Stimulated activated CD8-positive, alpha-beta memory T cell treated with anti-CD3 and anti-CD28 coated beads, Interleukin-15, amount 100 ng/mL, for 48 hours (primary cell): ENCODE measurements at places on chromosomes 1 and 21.

DNA sequence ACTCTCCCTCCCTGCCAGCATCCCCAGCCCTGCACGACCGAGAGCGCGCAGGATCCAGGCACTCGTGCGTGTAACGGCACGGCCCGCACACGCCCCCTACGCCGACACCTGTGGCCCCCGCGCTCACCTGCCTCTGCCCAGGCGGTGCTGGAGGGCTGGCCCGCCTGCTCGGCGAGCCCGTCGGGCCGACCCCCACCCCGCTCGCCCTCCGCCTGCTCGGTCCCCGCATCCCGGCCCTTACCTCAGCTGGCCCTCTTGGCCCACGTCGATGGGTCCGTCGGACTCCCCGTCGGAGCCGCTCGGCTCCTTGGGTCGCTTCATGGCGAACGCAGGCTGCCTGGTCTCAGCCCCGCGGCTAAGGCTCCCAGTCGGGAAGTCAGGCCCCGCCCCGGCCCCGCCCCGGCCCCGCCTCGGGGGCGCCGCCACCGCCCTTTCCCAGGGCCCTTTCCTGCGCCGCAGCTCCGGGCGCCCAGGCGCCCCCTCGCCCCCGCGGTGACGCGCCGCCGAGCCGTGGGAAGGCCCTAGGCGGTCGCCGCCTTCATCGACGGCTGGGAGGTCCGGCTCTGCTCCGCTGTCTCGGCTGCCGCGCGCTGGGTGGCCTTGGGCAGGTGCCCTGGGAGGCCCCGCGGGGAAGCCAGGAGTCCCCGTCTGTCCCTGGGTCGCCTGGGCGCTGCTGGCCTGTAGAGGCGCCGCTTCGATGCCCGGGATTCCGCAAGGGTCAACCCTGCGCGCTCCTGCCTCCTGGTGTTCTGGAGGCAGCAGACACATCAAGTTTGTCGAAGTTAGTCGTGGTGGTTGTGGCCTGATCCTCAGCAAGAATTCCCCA lies at the start of gene HEYL:
Gene HEYL, minus strand, starts transcription at position 339 of the 826 bp plus-strand sequence. Its CDS starts 18 bp downstream, at position 321.
- peak; percentile 59 for DNase-seq

DNA sequence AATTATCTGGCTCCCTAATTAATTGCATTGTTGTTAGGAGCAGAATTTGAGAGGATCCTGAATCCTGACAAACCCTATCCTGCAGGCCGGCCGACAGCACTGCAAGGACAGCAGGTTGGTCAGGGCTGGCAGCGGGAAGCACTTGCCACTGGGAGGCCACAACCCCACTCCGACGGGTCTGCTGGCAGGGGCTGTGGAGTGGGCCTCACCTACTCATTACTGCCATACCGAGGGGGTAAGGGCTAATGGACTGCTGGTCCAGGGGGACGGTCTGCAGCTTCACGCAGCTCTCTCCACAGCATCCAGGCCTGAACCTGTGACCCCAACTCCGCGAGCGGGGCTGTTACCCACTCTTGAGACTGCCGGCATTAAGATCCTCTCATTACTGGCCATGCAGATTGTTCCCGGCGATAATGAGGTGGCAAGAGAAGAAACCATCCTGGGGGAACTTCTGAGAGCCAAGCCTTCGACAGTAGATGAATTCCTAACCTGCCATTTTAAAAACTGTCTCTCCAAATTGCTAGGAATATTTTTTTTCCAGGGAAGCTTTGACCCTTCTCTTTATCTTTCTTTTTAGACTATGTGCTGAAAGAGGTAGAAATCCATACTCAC lies 501.3 kb downstream of the OMA1 start:
- no peak for DNase-seq

- DNase-seq, result no peak
Measured at GRCh38 chr21:28308516-28308915, 684.2 kb downstream of the LTN1 start.

- DNase-seq, result no peak
Measured at GRCh38 chr1:65792669-65793358, at the start of gene PDE4B. PDE4B (plus strand) TSS chr1:65792895.

DNA sequence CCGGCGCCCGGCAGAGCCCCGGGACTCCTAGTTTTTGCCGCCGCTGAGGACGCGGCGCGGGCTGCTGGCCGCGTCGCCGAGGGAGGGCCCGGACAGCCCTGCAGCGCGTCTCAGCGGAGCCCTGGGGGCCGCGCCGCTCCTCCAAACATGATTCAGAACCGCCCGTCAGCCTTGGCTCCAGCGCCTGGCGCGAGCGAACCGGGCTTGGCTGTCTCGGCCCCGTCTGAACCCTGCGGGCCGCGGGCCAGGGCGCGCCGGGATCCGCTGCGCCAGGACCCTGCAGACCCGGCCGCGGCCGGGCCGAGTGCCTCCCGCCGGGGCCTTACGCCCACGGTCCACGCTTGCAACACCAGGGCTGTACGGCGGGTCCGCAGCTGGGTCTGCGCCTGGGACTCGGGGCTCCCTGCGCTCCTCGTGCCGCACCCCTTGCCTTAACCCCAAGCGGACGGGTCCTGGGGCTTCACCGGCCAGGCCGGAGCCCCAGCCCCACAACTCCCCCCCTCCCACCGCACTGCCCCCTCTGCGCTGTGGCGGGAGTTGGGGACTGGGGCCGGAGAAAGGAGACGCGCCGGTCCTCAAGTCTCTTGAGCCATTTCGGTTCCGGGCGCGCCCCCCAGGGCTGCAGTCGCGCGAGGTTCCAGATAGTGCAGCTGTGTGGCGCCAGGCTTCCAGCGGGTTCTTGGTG lies 48.4 kb upstream of the CD34 start:
- no peak for DNase-seq

DNA sequence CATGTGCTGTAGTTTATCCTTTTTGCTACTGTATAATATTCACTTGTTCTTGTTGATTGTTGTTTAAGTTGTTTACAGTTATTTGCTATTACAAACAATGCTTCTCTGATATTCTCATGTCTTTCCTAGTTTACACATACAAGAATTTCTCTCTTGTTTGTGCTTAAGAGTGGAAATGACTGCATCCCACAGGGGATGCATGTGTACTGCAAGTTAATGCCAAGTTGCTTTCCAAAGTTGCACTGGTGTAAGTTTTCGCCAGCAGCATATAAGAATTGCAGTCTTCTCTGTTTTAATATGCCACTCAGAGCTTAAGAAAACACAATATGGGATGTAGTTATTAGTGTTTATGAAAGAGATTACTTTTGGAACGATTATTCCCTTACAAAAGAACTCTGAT lies 97.7 kb downstream of the NEK7 start:
- DNase-seq, result no peak

DNA sequence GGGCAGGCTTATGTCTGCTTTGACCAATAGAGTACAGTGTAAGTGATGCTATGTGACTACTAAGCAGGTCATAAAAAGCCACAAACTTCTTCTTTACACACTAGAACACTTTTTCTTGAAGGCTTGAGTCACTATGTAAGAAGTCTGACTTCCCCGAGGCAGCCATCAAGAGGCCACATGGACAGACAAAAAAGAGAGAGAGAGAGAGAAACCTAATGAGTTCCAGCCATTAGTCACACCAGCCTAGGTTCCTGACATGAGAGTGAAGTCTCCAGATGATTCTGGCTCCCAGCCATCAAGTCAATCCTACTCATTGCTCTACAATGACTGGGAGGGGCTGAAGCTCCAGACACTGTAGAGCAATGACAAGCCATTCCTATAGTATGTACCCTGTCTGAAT lies 101.4 kb downstream of the LHX9 start:
- DNase-seq, result no peak

- DNase-seq, result no peak
Measured at GRCh38 chr1:54459140-54459539, 52.9 kb upstream of the SSBP3 start.

DNA sequence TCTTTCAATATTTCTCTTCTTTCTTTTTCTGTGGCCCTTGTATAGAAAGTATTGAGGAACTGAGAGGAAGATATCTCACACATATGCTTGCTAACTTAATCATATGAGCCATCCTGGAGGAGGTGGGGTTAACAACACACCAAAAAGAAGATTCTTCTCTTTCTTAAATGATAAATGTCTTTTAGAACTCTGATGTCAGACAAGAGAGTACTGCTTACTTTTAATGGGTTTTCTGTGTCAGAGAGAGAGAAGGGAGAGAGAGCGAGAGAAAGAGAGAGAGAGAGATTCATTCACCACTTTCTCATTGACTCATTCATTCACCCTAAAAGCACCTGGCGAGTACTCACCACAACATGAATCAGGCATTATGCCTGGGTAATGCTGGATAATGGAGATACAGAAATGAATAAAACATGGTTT lies 250.3 kb upstream of the SGIP1 start:
- DNase-seq, result no peak

GRCh38 chr1:18178111-18178510 lies 70.5 kb downstream of the IGSF21 start:
- DNase-seq, result no peak

DNA sequence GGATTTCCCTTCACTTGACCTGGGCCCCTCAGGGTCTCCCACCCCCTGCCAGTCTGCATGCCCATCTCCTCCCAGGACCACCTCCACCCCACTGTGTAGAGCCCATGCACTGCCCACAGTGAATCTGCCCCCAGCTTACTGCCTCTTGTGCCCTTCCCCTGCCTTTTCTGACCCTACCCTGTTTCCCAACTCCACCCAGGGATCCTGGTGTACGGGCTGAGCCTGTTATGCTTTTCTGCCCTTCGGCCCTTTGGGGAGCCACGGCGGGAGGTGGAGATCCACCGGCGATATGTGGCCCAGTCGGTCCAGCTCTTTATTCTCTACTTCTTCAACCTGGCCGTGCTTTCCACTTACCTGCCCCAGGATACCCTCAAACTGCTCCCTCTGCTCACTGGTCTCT lies 1.9 kb downstream of the TMEM79 start:
- DNase-seq, result no peak

GRCh38 chr1:115469703-115470476 lies 131.8 kb upstream of the NGF start:
- no peak for DNase-seq

DNA sequence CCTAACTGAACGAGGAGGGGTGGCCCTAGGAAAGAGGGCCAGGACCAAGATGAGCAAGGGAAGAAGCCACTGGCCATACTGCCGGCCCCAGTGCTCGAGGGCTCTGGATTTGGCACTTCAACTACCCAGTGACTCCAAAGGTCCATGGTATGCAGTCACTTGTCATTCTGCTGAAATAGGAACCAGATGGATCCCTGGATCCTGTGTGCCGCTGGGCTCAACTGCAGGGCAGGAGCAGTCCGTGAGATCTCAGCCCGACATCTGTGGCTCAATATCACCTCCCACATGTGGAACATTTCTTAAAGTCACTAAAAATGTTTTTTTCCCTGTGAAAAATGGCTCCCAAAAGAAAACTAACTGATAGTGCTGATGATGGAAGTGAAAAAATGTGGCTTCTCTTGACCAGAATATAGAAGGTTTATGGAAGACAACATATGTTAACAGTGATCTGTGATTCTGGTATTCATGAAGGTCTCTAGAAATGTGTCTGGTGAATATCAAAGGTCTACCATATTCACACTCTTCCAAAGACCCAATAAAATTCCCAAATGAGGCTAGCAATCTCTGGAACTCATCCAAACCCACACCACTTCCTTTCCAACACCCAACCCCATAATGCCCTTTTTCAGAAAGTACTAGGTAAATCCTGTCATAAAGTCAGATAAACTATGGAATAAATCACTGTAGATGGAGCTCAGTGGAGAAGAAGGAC lies 24.1 kb downstream of the PAFAH2 start:
- DNase-seq, result no peak

DNA sequence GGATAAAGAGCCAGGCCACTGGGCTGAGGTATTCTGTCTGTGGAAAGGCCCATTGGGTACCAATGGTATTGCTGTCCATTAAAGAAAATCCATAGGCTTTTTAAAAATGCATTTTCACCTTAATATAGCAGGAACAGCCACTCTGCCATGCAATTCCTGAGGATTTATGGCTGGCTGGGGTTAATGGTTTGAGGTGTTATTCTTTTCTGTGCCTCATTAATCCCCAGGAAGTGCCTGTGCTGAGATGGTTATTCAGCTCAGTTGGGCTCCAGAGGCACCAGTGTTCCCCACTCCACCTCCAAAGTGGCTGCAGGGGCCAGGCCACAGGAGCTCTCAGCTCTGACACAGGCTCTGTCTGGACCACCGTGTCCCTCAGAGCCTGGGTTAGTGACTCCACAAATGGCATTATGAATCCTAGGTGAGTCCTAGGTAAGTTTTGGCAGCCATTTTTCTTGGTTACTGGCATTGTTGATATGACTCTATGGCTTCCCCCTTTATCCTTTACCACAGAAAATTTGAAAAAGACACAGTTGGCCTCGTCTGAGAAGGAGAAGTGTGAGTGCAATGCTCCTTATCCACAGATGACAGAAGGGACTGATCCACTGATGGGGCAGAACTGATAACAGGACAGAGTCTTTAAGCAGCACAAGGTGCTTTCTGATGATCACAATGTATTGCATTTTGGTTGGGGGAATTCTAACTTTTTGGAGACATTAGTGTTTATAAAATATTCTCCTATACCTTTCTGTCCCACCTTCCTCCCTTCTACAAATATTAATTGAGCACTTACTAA lies 2.2 kb upstream of the PAPPA2 start:
- no peak for DNase-seq

- DNase-seq, result no peak
Measured at GRCh38 chr1:197595304-197595904, 179.9 kb downstream of the DENND1B start.

GRCh38 chr21:33984021-33984481 lies 68.4 kb upstream of the ATP5PO start:
- DNase-seq, result no peak

DNA sequence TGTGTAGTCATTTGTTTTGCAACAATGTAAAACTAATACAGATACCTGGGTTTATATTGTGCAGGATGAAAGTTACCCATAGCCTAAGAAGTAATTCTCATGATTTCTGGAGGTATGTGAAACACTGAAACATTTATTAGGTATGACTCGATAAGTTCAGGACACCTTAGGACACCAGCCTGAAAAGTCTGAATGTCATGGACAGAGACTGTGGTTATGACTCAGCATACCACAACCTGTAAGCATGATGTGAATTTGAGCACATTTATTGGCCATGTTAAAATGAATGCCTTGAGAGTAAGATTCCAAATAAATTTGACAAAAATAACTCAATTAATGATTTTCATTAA lies 1471.7 kb upstream of the B3GALT2 start:
- DNase-seq, result no peak

GRCh38 chr1:16093611-16094010 lies 20.2 kb upstream of the FAM131C start:
- DNase-seq, result no peak

- DNase-seq, result no peak
Measured at GRCh38 chr1:2980073-2980791, 41.0 kb upstream of the ACTRT2 start.

GRCh38 chr1:110360431-110360830 lies 21.3 kb downstream of the RBM15 start:
- no peak for DNase-seq

- no peak for DNase-seq
Measured at GRCh38 chr1:69765951-69766350, 198.2 kb downstream of the LRRC7 start.
